ENCODE measurements at places on chromosomes 7 and 10.

- no peak for DNase-seq
Measured at GRCh38 chr7:107687656-107688055, 27.0 kb downstream of the SLC26A4 start.

GRCh38 chr7:111540199-111540815, 22.0 kb downstream of the IMMP2L start:
- no peak for DNase-seq

DNA sequence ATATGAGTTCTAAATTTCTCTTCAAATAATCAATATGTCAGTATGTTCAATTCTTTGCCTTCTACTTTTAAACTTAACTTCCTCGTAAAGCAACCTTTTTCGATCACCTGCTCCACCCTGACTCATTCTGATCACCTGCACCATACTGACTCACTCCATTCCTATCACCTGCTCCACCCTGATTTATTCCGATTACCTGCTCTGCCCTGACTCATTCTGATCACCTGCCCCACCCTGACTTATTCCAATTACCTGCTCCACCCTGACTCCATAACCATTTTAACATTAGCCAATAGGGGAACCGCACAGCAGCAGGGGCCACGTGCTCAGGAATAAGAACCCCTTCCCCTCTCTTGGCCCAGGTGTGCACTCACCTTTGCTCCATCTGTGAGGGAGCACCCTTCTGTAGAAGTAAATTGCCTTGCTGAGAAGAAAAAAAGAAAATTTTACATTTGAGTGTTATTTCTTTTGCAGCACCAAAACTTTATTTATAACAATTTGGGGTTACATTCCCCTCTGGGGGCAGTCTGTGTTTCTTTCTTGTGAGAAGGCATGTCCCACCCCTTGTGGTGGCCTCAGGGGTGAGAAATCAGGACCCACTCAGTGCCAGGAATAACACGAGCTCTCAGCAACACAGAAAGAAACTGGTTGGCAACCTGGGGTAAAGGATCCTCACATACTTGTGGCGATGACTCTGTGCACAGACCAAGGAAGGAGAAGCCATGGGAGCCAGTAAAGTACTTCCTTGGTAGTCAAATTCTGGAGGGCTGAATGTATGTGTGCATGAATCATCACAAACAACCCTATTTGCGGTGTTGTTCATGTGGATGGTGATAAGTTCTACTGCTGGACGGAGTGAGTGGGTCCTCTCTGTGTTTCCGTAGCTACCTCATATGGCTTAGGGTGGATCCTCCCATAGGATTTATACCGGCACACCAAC, 29.4 kb upstream of the PPP1R9A start:
- DNase-seq: no peak

DNA sequence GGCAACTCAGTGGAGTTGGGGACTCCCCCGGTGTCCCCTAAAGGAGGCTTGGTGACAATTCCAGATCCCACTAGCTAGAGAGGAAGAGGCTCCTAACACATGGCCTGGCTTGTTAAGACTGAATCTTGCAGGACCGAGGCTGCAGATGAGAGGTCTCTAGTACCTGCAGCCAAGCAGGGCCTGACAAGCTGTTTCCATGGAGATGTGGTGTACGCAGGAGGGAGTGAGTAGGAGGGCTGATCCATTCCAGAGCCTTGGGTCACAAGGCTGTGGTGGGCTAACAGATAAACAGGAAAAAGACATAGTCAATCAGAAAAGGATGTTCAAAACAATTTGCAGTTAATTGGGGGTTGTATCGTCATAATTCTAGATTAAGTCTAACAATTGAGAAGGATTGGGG, 77.3 kb upstream of the MKLN1 start:
- DNase-seq: no peak

DNA sequence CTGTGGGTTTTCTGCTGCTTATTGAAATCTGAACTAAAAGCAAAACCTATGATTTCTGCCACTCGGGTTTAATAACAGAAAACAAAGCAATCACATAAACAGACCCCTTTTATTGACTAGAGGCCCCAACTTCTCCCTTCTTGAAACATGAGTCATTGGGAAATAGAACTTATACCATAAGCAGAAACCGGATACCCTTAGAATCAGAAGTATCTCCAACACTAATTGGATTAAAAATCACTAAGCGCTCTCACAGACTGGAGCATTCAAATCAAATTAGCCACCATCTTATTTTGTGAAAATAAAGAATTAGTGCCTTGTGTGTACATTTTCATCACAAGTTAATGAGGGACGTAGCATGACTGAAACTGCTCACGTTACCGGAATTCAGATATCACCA, 206.9 kb downstream of the WDR11 start:
- DNase-seq: no peak

GRCh38 chr7:74031403-74032190, 3.6 kb downstream of the ELN start:
- no peak for DNase-seq

DNA sequence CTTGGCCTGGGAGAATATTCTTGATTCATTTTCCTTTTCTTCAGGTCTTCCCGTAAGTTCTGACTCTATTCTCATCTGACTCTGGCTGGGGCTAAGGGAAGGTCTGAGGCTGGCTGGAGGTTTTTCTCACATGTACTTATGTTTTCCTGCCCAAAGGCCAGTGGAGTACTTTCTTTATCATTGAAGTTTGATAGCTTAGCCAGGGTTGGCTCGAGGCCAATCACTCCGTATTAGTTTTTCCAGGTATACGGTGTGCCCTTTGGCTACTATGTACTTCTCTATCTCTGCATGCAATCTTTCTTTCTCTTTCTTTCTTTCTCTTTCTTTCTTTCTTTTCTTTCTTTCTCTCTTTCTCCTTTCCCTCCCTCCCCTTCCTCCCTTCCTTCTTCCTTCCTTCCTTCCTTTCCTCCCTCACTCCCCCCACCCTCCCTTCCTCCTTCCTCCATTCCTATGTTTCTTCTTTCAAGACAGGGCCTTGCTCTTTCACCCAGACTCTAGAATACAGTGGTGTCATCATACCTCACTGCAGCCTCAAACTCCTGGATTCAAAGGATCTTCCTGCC, 26.8 kb upstream of the VKORC1L1 start:
- no peak for DNase-seq

GRCh38 chr7:68700414-68700813, 897.9 kb upstream of the AUTS2 start:
- no peak for DNase-seq

DNA sequence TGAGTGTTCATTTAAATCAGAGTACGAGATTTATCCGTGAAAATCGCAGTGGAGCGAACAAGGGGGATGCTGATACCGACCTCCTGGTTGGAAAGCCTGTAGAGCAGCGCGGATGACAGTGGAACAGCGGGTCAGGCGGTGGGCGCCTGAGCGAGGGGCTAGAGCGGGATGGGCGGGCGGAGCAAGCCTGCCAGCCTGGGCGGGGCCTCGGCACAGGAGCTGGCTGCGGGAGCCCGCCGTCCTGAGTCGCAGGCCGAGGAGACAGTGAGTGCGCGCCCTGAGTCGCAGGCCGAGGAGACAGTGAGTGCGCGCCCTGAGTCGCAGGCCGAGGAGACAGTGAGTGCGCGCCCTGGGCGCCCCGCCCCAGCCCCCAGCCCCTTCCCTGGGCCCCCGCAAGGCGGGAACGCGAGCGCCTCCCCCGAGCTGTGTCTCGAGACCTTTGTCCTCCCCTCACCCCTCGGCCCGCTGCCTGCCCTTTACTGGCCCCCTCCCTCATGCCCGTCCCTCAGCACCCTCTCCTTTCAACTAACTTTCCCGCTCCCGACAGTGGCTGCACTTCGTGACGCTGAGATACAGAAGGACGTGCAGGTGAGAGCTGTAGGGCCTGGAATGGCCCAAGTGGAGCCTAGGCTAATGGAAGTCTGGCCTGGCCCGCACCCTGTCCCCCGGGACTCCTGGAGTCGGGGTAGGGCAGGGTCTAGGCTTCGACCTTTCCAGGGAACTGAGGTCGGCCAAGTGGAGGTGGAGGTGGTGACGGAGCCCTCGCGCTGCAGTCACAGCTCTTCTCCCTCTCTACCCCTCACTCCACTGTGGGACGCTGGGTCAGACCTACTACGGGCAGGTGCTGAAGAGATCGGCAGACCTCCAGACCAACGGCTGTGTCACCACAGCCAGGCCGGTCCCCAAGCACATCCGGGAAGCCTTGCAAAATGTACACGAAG, at the start of gene AS3MT:
Gene AS3MT (plus strand): TSS at position 213 of the 941 bp plus-strand sequence. CDS start 123 bp downstream, at position 336.
- peak; percentile 52 for DNase-seq

DNA sequence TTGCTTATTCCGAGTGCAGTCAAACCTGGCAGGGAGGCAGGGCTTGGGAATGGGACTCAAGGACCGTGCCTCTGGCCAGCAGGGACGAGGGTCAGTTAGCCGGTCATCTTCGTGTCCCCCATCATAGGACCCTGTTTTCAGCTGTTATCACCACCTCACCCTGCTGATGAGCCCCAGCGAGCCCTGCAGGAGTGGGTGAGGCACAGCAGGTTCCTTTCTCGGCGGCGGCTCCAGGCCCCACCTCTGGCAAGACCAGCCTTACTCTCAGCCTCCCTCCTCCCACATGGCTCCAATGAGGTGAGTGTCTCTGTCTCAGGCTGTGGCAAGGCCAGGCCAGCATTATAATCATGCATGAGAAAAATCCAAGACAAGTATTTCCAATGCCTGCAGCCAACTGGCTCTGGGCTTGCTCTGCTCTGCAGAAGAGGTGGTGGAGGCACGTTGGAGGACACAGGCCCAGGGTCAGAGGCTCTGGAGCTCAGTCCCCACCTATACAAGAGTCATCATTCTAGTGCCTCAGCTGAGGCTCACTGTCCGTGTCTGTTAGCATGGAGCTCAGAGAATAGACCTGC, 15.7 kb downstream of the PKD1L1 start:
- no peak for DNase-seq

DNA sequence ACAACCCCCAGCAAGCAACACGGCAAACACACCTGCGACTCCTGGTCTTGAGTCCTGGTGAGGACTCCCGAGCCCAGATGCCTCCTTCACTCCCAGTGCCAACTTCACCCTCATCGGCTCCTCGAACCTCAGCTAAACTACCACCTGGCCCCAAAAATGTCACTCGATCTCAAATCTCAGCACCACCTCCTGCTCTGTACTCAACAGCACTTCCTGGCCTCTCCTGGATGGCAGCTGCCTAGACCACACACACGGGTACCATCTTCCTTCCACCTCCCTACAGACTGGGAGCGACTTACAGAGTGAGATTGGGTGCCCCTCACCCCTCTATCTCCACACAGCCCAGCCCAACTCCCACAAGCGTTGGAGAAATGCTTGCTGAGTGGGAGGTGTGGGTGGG, 123.9 kb upstream of the MGMT start:
- no peak for DNase-seq

DNA sequence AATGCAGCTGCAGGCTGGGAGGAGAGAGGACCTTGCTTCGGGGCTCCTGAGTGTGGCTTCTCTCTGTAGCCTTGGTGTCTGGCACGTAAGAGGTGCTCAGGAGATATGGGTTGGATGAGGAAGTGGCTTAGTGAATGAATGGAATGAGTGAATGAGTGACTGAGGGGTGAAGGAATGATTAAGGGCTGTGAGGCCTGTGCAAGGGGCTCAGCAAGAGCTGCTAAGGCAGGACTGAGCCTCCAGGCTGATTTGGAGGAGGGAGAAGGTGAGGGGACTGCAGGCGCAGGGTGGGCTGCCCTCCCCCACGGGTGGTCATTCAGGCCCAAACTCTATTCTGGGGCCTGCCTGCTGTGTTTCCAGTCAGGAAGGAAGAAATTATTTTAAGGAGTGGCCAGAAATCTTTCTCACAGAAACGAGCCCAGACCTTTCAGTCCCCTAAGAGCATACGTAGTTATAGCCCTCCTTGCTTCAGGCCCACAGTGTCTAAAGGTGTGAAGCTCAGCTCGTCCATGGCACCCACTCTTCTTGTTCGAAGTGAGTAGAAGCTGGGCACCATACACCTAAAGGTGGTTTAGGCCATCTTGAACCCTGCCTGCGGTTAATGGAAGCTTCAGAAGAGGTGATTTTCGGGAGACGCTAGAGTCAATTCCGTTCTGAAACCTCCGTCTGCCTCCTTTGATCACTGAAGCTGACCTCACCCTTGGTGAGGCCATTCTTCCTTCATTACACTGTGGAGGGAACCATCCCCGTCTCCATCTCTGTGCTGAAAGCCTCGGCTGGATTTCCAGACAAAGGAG, 49.5 kb upstream of the SAMD8 start:
- no peak for DNase-seq

GRCh38 chr7:156944876-156945275, 4.6 kb upstream of the NOM1 start:
- no peak for DNase-seq

- no peak for DNase-seq
Measured at GRCh38 chr7:4629287-4629895, 52.7 kb upstream of the FOXK1 start.

Measured in A549 (cell line).